ENCODE measurements at places on chromosomes 2 and 18. TPM values are rescaled to one million over a fixed set of nuclear protein-coding genes. Genes with fewer than 3 reads are reported as not detected.

DNA sequence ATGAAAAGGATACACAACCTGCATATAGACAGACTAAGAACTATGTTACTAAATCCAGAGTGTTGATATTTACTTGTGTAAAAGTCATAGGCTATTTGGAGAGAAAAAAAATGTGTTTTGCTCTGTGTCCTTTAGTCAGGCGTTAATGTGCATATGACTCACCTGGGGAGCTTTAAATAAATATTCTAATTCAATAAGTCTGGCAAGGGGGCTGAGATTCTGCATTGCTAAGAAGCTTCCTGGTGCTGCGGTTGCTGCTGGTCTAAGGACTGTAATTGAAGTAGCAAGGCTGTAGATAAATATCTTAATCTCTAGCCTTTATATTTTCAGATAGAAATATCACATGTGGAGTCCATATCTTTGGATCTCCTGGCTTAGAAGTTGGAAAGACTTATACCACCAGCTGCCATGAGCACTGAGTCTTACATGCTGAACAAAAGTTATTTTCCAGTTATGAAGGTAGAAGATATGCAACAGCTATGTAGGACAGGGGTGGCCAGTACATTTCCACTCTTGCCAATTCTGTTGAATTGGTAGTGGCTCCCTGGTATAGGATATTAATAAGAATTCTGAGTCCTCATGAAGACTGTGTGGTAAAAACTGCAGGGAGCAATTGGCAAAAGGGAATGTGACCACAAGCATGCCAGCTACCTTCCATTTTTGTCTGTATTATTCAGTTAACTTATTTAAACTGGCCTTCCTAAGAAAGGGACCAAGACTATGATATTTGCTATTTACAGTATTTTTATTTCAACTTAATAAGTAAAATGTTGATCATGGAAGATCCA lies 4.8 kb downstream of the SPAG16 start:
- DNase-seq, result no peak

The SDC1 gene
- total RNA-seq, result 2.6 TPM

The MYCN gene
- 3.2 TPM for total RNA-seq

DNA sequence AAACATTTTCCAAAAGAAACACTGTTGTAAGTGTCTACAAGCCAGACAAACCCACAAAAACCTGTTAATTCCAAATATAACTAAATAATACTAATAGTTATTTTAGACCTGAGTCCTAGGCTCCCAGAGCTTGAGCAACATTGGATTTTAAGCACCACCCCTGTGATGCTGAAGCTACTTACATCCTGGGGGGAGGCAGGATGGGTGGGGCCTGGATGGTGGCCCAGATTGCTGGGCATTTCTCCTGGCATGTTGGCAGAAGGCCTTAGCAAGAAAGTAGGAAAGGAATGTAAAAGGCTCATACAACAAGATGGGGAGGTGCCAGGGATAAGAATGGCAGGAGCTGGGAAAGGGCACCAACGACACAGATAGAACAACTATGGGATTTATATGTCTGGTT lies 50.7 kb upstream of the OTX1 start:
- no peak for DNase-seq

DNA sequence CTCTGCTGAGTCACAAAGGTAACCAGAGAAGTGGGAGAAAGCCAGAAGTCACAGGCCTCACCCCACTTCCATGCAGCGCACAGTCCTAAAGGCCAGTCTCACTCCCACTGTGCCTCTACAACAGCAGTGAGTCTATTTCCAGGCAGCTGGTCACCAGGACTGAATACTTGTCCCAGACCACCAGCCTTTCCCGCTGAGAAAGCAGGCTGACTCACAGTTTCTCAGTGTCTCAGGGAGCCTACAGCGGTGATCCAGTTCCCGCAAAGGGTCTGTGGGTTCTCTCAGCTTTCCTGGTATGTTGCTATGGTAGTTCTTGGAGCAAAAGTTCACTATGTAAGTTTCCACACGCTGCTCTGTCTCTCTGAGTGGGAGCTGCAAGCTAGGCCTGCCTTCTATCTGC lies 622.5 kb downstream of the RNF144A start:
- DNase-seq, result no peak

- no peak for DNase-seq
Measured at GRCh38 chr18:79542213-79542612, 137.4 kb upstream of the CTDP1 start.

DNA sequence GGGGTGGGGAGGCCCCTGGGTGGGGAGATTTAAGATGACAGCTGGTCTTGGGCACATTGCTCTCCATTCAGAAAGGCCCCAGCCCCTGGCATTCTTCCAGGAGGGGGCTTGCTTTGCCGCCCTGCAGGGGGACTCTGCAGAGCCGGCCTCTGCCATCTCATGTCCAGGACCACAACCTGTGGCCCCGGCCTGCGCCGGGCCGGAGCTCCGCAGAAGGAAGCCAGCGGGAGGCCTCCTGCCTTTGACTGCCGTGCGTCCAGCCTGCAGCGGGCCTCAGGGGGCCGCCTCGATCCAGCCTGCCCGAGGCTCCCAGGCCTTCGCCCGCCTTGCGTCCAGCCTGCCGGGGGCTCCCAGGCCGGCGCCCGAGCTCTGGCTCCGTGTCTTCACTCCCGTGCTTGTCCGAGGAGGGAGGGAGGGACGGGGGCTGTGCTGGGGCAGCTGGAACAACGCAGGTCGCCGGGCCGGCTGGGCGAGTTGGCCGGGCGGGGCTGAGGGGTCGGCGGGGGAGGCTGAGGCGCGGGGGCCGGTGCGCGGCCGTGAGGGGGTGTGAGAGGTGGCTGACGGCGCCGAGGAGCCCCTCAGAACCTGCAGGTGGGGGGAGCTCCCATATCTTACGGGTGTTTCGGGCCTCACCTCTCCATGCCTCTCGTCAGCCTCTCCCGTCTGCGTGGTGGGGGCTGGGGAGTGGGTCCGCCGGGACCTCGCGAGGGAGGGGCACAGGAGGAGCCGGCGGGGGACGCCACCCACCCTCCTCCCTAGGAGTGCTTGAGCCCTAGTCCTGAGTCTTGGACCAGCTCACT lies 20.4 kb downstream of the GPC1 start:
- DNase-seq, result no peak

DNA sequence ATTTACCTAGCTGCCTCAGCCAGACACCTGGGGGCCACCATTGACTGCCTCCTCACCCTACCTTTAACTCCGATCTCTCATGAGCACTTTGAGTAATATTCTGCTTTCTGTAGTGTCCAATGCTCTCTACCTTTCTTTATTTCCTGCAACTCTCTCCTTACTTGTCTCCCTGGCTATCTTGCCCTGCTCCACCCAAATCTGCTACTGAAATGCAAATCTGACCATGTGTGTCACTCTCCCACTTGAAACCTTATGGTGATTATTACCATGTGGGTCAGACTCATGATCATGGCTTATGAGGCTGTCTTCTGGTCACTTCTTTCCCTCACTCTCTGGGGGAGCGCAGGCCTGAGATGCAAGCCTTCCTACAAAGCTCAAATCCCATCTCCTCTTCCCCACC lies 83.3 kb downstream of the INSIG2 start:
- no peak for DNase-seq

The STEAP3 gene
- total RNA-seq, result 7.7 TPM

- no peak for DNase-seq
Measured at GRCh38 chr2:80529466-80530165, 225.1 kb upstream of the LRRTM1 start.

DNA sequence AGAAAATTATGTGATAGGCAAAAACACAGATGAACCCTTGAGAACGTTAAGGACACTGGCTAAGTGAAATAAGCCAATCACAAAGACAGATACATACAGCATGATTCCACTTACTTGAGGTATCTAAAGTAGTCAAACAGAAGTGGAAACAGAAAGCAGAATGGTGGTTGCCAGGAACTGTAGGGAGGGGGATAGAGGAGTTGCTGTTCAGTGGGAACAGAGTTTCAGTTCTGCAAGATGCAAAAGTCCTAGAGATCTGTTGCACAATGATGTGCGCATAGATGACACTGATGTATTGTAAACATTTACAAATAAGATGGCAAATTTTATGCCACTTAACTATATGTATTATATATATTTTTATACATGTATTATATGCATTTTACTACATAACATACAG lies 59.7 kb downstream of the POLE4 start:
- no peak for DNase-seq

DNA sequence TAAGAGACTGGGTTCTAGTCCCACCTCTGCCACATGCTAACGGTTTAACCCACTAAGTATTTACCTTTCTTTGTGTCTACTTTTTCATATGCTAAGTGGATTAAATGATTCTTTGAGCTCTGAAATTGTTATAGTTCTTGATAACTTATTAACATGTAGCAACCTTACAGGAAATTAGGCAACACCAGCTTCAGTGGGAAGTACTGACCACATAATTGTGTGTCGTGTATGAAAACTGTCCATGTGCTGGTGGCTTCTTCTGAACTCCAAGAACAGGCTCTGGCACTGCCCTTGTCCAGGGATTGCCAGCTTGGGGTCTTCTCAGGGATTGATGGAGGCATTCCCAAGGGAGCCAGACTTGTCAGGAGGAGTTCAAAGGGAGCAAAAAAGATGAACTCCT lies 427.7 kb downstream of the TGIF1 start:
- no peak for DNase-seq

GRCh38 chr2:211479536-211480150 lies 923.2 kb downstream of the CPS1 start:
- DNase-seq, result no peak

GRCh38 chr2:152485954-152486736 lies 151.2 kb downstream of the FMNL2 start:
- DNase-seq, result peak; percentile 52

The CENPA gene
- total RNA-seq, result 17.1 TPM

GRCh38 chr2:64730551-64731262 lies 77.0 kb upstream of the SERTAD2 start:
- DNase-seq, result peak; percentile 88

DNA sequence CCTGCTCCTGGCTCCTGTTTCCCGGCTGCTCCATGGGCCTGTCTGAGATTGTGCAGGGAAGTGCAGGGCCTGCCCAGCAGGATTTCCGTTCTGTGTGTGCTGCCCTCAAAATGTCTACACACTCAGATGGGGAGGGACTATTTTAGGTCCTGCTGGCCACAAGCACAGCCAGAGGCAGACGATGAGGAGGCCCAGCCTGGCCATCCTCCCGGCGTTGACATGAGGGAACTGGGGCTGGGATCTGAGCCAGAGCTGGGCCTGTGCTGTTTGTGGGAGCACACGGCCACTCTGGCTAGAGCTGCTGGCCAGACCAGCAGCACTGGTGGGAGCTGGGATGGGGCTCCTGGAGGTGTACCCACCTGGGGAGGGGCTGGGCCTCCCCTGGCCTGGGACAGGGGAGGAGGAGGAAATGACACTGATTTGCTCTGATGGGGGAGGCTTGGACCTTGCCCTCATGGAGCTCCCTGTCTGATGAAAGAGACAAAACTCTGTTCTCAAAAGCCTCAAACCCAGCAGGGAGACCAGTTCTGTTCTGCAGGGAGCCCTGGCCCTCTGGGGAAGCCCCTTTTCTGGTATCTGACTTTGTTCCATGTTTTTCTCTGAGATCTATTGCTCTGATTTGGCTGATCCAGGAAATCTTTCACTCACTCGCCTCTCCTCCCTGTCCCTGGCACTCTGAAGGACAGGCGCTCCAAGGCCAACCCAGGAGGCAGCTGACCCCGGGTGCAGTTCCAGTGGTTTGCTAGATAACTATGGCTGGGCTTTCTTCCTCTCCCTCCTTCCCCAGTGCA lies 161.8 kb downstream of the DYSF start:
- DNase-seq, result peak; percentile 65

DNA sequence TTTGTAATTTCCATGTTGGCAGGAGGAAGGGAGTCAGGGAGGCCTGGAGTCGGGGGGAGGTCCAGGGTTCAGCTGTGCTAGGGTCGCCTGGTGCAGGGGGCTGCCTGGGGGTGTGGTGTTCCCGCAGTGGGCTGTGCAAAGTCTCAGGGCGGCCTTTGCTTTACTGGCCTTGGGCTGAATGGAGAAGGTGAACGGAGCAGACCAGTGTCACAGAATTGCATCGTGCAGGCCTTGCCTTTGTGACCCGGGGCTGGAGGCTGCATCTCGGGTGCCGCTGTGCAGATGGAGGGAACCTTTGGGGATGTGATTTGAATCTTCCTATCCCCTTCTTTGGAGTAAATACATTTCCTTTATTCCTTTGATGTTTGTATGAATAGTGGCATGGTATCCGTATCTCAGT lies 8.8 kb downstream of the SNTG2 start:
- DNase-seq, result no peak

The RUFY4 gene
- not detected for total RNA-seq

- DNase-seq, result no peak
Measured at GRCh38 chr2:100936972-100937542, 65.0 kb upstream of the RPL31 start.

The FSHR gene
- not detected for total RNA-seq

The PARD6G gene
- total RNA-seq, result 34.7 TPM

- DNase-seq, result no peak
Measured at GRCh38 chr2:98474979-98475632, 30.4 kb downstream of the INPP4A start.

DNA sequence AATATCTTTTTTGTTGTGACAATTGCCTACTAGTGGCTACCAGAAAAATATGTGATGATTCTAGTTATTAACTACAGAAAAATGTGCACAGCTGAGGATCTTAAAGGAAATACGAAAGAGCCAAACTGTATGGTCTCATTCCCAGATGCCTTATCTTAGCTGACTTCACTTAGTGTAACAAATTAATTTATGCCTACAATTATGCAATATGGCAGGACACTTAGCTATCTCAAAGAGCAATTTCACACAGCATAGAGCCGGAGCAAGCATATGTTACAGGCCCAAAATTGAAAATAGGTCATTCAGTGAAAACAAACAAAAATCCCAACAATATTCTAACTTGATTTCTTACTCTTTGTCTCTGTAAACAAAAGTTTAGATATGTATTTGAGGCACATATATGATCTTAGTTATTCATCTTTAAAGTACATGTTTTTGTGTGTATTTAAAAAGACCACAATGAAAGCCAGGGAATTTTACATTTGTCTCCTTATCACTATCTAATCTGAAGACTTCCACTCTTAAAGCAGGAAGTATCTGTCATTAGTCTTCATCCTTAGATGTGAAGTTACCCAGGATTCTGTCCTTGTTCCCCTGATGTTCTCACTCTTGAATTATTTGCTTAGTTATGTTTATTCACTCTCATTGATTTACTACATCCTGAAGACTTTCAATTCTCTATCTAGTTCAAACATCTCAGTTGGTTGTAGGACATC lies 1579.0 kb upstream of the NXPH2 start:
- no peak for DNase-seq

DNA sequence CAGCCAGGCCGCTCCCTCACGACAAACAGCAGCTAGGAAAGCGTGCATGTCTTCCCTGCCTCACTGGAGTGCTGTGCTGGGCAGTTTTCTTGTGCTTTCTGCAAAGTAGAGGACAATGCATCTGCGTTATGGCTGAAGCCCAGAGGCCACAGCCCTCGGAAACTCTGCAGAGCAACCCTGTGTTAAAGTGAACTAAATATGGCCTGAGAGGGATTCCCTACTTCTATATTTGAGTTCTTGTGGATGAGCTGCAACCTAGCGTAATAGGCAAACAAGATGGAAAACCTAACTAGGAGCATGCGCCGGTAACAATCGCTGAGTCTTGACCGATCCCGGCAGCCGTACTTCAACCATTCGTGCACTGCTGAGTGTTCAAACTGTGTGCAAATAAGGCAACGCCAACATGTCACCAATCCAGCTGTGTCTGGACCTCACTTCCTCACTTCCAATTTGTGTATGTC lies 471.9 kb upstream of the HS6ST1 start:
- DNase-seq, result no peak

The HOXD13 gene
- not detected for total RNA-seq

The ZAP70 gene
- total RNA-seq, result 0.13 TPM

Measured in dermis microvascular lymphatic vessel endothelial cell (primary cell).